ENCODE measurements at places on chromosomes 11 and 22. TPM values are rescaled to one million over a fixed set of nuclear protein-coding genes. Genes with fewer than 3 reads are reported as not detected.
A peak's percentile ranks its signal among the peaks of the same experiment; 100 is the strongest.

DDT gene
- 115 TPM for total RNA-seq

DNA sequence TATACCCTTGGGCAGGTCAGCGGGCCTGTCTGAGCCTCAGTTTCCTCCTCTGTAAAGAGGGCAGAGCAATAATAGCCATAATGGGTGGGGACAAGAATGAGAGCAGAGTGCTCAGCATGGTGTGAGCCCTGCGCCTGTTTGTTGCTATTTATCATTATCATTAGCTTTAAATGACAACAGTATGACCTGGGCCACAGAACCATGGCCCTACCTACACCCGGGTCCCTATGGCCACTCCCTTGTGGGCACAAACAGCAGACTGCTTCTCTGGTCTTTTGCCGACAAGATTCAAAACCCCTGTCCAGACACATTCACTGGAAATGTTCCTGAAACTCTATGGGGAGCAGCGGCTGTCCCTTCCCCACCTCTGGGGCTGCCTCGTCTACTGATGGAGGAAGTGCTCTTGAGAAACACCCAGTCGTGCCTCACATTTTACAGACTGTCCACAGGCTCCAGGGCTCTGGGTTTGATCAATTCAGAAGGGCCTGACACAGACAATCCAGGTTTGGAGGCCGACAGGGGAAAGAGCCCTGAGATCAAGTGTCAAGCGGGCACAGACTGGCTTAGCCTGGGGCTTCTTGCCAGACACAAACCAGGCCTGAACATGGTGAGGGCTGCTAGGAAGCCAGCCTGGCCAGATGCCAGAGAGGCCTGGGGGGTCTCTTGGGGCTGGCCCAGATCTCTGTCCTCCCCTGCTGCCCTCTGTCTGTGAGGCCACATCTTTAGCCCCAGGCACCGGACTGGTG lies 112.5 kb upstream of the CD82 start:
- DNase-seq = peak; percentile 81
- H3K27ac ChIP-seq = peak overlapping the region; percentile 64
- H3K4me3 ChIP-seq = no peak overlapping the region
- peaks cover 10% of the 10 kb centered on the region for H3K4me1 ChIP-seq
- no peaks in the 10 kb centered on the region for H3K36me3 ChIP-seq

DNA sequence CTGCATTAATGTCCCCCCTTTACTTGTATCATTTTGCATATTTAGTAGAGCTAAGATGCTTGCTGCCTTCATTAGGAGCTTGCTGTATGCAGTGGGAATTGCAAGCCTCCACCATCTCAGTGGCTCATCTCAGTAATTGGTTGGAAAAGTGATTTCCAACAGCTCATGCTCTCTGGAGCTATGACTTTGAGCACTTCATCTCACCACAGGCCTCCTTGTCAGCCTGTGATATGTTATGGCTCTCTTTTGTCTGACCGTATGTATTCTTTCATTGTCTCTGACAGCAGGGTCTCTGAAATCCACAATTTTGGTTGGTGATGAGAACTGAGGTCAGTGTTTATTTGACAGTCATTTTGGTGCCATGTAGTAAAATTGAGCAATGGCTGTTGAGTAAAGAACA lies 345.1 kb downstream of the FAT3 start:
- no peaks in the 10 kb centered on the region for H3K27me3 ChIP-seq
- no peaks in the 10 kb centered on the region for H3K4me1 ChIP-seq
- no peak for DNase-seq
- H3K4me3 ChIP-seq = no peak overlapping the region

- DNase-seq = no peak
- no peaks in the 10 kb centered on the region for H3K36me3 ChIP-seq
- no peaks in the 10 kb centered on the region for H3K27me3 ChIP-seq
- no peak overlapping the region for H3K27ac ChIP-seq
- no peak overlapping the region for H3K4me3 ChIP-seq
Observed at GRCh38 chr22:23598805-23599518, 18.9 kb upstream of the IGLL1 start.

ART1 gene
- 0.60 TPM for total RNA-seq

- no peaks in the 10 kb centered on the region for H3K27me3 ChIP-seq
- peaks cover 4% of the 10 kb centered on the region for H3K4me1 ChIP-seq
- H3K4me3 ChIP-seq = no peak overlapping the region
- peak; percentile 67 for DNase-seq
Observed at GRCh38 chr11:123454060-123454651, 24.1 kb downstream of the GRAMD1B start.
